ENCODE measurements at places on chromosomes 4 and X. TPM values are rescaled to one million over a fixed set of nuclear protein-coding genes. Genes with fewer than 3 reads are reported as not detected.

PABPC4L gene
- not detected for total RNA-seq

PRRG3 gene
- total RNA-seq: not detected

RAB40A gene
- total RNA-seq: 0.38 TPM

ANKRD50 gene
- total RNA-seq: 0.08 TPM

TCP11X2 gene
- not detected for total RNA-seq

PTTG2 gene
- total RNA-seq: 1.7 TPM

CTAG1A gene
- total RNA-seq: not detected

MAGEA10 gene
- total RNA-seq: not detected

AMOT gene
- total RNA-seq: 6.8 TPM

FUNDC1 gene
- total RNA-seq: 13.5 TPM

FGG gene
- not detected for total RNA-seq

HSFX2 gene
- total RNA-seq: not detected

MPP1 gene
- total RNA-seq: 1.2 TPM

SNX12 gene
- 28.7 TPM for total RNA-seq

GPRASP3 gene
- total RNA-seq: not detected

DOCK11 gene
- 34.7 TPM for total RNA-seq

COL4A6 gene
- total RNA-seq: not detected

ERCC6L gene
- 14.7 TPM for total RNA-seq

TLR7 gene
- 11.4 TPM for total RNA-seq

MUC7 gene
- total RNA-seq: not detected

IL1RAPL1 gene
- total RNA-seq: not detected
